ENCODE measurements at places on chromosomes 11 and 22.

GRCh38 chr22:18905540-18906409 lies at the start of gene DGCR6:
Gene DGCR6, plus strand, starts transcription at chr22:18906320. Its CDS starts 55 bp downstream, at chr22:18906375.
- DNase-seq = no peak

DNA sequence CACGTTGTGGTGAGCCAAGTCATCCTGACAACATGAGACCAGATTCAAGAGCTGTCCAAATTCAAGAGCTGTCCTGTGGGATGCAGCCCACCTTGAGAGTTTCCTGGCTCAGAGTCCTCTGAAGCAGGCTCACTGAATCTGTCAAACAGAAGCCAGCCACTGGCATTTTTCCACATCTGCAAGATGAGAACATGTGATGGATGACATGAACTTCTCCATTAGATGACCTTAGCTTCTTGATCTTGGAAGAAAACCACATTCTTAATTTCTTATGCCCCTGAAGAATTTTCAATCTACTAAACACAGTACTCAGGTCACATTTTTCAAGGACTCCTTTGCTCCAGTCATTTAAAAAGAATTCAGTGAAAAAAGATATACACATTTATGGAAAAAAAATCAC lies 291.0 kb downstream of the GUCY1A2 start:
- DNase-seq = no peak

- DNase-seq = no peak
Observed at GRCh38 chr11:101770648-101771047, 144.2 kb upstream of the CEP126 start.

GRCh38 chr11:27150098-27150497 lies 109.5 kb downstream of the BBOX1 start:
- no peak for DNase-seq

DNA sequence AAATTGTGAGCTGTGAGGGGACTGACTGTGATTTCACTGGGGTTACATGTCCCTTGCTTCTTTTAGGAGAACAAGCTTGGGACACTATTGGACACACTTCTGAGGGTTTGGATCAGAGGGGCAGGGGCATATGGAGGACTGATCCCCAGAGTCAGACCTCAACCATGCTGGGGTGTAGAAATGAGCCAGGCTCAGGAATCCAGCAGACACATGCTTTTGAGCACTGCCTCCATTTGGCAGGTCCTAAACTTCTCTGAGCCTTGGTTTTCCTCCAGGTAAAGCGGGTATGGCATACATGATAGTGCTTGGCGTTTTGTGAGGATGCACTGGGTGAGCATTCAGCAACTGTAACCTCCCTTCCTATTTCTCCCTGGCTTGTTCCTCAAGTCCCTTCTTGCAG lies 74.7 kb downstream of the ADAMTS15 start:
- no peak for DNase-seq

DNA sequence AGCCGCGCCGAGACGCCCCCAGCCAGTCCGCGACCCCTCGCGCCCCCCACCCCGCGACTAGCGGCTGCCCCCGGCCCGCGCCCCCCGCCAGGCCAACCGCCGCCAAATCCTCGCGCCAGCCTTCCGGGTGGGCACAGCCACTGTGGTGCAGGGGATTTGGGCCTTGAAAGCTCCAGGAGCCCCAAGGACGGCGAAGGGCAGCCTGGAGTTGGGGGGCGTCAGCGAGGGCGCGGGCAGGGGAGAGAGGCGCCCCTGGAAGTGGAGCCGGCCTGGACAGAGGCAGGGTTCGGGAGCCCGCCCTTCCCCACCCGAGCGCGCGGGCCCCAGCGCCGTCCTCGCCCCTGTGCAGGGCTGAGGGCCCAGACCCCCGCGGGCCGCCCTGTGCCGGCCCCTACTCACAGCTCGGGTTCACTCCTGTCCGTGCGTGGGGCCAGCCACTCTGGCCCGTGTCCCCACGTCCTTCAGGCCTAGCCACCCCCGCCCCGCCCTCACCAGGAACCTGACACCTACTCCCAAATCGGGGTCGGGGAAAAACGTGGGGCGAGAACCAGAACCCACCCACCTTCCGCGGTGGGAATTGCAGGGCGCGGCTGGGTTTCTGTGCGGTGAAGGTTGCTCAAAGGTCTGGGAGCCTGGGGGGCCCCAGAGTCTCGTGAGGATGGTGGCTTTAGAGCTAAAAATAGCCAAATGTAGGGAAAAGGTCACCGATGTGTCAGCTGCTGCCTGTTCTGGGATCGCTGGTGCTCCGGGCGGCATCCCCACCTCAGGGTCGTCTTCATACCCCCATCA lies at the start of gene CPT1B:
Gene CPT1B, minus strand, starts transcription at position 441 of the 789 bp plus-strand sequence. CDS start 512 bp downstream, outside the sequence.
- no peak for DNase-seq

- no peak for DNase-seq
Observed at GRCh38 chr11:105878510-105878909, 143.5 kb downstream of the MSANTD4 start.

DNA sequence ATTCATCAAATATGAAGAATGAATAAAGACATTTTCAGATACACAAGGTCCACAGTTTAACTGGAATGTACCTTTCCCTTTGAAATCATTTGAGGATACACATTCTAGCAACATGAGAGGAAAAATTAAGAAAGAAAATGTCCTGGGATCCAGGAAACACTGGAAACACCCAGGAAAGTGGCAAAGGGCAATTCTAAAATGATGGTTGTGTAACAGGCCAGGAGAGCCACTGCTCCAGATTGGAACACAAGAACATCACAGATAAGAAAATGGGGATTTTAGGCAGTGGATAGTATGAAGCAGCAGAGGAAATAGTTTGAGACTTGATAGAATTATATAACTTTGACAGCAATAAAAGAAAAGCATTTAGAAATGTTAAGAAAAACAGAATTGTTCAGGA lies 56.1 kb upstream of the GRIK4 start:
- no peak for DNase-seq

GRCh38 chr11:12188548-12189317 lies 78.3 kb downstream of the MICAL2 start:
- DNase-seq = no peak

DNA sequence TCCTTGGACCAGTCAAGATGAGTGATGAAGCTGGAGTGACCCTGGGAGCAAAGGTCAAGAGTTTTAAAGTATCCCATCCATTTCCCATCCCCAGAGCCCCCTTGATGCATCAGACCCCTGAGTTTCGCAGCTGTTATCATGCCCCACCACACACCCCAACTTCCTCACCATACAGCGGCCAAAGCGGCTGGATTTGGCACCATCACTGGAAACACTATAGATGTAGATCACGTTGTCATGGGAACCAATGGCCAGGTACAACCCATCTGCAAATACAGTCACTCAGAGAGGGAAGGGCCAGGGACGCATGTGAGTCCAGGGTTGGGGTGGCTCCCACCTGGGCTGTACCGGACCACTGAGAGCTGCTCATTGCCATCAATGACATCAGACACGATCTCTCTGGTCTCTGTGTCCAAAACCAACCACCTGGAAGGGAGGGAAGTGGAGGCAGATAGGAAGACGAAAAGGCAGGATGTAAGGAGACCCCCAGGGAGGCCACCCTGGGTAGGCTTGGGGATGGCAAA lies 2.2 kb upstream of the MTA2 start:
- no peak for DNase-seq

- no peak for DNase-seq
Observed at GRCh38 chr11:72578991-72579815, 95.0 kb downstream of the PDE2A start.

DNA sequence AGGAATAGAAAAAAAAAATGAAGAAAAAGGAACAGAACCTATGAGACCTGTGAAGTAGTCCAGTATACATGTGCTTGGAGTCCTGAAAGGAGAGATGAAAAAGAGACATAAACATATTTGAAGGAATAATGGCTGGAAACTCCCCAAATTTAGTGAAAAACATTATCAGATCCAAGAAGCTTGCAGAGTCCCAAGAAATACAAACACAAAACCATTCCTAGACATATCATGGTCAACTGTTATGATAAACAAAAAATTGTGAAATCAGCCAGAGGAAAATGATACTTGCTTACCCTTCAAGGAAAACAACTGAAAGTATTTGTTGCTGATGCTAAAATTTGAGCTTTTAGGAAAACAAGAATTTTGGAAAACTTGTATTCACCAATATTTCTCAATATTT lies 250.1 kb downstream of the DDX10 start:
- DNase-seq = no peak

DNA sequence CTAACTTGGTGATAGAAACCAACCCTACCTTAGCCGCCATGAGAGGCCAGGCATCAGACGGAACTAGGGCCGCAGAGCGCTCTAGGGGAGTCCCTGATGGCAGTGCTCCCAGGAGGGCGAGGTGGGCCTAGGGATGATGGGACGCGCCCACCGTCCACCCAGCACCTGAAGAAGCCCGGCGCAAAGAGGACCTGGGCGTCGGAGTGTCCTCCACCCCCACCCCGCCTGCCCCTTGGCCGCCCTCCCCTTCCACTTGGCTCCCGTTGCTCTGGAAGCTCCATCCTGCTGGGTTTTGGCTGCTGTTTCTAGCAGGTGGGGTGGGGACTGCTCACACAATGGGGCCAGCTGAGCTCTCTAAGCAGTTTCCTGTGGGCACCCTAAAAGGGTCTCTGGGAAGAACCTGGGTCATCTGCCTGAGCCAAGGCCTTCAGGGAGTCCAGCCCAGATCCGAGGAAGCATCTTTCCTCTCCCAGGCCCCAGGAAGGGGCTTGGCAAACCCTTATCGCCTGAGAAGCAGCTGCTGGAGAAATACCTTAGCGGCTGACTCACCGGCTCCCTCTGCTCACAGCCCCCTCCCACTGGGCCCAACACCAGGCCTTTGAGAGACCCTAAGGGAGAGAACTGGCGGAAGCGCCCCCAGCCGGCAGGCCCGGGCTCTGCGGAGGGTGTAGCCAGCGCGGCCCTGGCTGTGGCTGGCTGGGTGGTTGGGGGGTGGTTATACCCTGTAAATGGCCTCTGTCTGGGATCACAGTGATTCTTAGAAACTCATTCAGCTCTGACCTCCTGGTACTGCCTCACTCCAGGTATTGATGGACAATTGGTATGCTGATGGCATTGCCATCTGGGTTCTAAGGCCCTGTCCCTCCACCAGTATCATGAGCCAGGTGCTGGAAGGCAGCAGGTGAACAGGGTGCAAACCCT lies 19.3 kb downstream of the CREB3L1 start:
- DNase-seq = no peak

DNA sequence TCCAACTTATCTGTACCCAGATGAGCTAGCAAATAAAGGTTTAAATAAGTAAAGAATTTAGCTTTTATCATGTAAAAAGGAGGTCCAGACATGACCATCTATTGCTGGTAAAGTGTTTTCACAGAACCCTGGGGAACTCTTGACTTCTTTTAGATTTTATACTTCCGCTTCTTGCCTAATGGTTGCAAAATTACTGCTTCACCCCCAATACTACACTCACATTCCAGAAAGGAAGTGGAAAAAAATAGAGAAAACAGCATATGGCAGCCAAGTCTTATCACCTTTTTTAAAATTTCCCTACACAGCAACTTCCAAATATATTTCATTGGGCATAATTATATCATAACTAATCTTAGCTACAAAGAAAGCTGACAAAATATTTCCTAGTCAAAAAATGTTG lies 12.1 kb downstream of the BBOX1 start:
- DNase-seq = no peak

- DNase-seq = no peak
Observed at GRCh38 chr11:133541021-133541719, 8.9 kb upstream of the OPCML start.

DNA sequence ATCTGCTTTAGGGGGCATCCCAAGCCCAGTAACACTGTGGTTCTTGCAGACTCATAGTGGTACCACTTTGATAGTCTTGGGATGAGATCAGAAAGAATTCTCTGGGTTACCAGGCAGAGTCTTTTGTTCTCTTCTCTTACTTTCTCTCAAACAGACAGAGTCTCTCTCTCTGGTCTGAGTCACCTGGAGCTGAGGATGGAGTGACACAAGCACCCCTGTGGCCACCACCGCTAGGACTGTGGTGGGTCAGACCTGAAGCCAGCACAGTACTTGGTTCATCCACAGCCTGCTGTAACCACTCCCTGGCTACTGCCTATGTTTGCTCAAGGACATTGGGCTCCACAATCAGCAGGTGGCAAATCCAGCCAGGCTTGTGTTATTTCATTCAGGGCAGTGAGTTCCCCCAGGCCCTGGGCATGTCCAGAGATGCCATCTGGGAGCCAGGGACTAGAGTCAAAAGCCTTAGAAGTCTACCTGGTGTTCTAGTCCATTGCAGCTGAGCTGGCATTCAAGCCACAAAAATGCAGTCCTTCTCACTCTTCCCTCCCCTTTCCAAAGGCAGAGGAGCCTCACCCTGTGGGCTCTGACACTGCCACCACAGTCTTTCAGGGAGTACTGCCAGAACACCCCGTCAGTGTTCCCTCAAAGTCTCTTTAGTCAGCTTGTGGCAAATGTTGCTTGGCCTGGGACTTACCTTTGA lies 29.9 kb downstream of the ENDOD1 start:
- DNase-seq = no peak

DNA sequence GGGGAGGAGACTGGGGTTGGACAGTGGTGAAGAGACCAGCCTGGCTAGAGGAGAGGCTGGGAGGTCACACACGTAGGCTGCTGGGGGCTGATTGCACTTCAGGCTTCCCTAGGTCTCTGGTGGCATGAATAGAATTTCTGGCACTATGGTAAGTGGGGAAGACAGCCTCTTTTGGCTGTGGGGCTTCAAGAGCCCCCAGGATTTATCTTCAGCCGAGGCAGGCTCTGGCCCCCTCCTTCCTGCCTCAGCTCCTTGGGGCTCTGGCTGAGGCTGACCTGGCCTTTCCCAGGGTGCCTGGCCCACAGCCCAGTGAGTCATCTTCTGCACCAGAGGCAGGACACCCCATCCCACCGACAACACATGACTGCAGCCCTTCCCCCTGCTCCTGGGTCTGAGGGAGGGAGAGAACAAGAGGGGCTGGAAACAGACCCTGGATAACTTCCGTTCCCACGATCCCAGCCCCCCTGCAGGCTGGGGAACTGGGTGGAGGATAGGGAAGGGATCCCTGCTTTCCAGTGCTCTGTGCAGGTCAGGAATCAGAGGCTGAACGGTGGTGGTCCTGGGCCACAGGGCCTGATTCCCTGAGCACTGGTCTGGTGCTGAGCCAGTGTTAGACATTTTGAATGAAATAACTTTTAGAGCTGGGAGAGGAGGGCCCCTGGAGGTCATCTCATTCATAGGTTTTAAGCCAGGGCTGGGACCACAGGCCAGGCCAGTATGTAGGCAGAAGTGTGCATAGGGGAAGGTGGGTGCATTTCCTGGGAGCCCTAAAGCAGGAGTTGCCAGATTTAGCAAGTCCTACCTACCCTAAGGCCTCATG lies 26.5 kb downstream of the ARHGEF17 start:
- no peak for DNase-seq

- DNase-seq = no peak
Observed at GRCh38 chr11:25758145-25758661, 573.7 kb upstream of the ANO3 start.

DNA sequence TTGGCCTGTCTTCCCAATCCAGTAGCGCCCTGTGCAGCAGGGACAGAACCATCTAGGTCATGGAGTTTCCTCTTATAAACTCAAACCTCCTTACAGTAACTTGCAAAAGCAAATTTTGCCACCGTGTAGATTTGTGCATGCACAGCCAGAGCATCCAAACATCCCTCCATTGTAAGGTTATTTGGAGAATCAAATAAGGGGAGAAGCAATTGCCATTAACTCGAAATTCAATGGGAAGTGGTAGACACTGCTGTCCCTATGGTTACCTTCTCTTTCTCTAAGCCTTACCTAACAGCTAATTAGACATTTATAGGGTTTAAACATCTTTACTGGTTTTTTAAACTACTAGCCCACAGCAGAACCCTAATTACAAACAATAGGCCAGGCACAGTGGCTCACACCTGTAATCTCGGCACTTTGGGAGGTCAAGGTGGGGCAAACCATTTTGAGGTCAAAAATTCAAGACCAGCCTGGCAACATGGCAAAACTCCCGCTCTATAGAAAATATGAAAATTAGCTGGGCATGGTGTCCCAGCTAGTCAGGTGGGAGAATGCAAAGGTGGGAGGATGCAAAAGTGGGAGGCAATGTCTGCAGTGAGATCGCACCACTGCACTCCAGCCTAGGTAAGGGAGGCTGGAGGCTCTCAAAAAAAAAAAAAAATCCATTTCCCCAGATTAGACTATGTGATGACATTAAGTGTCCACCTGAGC lies 6.6 kb downstream of the HSPA8 start:
- no peak for DNase-seq
